Left renal cortex interstitium (tissue), 4 donors: ENCODE measurements at places on chromosomes 6 and 20.

GRCh38 chr20:47887064-47887463, 101.8 kb upstream of the SULF2 start:
- no peak for DNase-seq

- no peak for DNase-seq
These were observed 62.0 kb upstream of the HDDC2 start for GRCh38 chr6:125363824-125364165.

GRCh38 chr20:42650191-42650746, 539.4 kb downstream of the PTPRT start:
- no peak for DNase-seq

DNA sequence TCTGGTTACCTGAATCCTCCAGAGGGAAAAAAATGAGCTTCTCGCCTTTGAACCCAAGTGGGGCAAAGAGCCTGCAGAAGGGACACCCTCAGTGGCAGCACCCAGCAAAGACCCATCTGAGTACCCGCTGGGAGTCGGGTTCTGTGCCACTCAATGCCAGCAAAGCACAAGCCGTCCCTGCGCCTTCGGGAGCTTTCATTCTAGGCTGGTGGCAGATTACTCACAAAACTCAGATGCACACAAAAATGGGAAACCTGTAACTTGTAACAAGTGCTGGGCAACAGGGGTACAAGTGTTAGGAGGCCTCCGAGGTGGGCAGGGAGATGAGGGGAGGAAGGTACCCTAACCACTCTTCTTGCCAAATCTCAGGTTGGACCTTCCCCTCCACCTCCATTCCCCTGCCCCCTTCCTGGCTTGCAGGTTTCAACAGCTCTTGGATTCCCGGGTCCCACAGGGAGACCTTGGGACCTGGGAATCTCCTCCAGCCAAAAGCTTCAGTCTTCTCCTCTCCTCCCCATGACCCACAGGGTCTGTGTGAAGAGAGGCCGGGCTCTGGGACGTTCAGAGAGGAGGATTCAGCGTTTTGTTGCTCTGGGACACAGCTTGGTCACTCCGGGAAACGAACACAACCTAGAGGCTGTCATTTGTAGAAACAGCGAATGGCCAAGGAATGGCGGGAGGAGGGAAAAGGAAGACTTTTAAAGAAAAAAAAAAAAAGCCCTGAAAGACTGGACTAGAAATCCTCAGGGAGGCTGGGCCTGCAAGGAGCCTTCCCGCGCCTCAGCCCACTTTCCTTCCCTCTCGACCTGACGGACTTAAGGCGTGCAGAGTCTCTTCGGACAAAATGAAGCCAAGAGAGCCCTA, 1.2 kb upstream of the PARD6B start:
- DNase-seq, result no peak

DNA sequence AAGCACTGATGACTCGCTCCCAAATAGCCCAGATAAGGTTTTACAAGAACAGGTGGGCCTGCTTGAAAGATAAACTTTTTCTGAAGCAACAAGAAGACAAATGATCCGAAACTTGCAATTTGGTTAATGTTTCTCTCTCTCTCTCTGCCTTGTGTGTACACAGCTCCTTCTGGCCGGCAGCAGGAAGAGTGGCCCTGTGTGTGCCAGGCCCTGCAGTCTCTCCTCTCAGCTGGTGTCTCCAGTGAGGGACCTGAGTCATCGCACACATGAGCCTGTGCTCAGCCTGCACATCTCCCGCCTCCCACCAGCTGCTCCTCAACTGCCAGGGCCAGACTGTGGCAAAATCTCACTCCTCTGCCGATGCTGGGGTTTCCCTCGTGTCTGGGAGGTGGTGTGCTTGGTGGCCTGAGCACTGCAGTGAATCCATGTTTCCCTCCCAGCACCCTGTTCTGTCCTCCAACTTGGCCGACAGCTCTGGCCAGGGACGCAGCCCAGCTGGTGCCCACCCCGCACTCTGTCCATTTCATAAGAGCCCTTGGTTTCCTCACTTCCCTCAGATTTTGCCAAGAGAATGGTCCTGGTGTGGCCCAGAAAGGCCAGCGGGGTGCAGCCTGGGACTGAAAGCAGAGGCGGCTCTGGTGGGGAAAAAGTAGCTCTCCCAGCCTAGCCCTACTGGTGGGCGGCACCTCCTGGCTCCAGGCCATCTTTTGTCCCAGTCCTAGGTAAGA, 49.4 kb downstream of the ERMARD start:
- DNase-seq, result no peak

- no peak for DNase-seq
These were observed 299.0 kb downstream of the DOK5 start for GRCh38 chr20:54774426-54774825.

DNA sequence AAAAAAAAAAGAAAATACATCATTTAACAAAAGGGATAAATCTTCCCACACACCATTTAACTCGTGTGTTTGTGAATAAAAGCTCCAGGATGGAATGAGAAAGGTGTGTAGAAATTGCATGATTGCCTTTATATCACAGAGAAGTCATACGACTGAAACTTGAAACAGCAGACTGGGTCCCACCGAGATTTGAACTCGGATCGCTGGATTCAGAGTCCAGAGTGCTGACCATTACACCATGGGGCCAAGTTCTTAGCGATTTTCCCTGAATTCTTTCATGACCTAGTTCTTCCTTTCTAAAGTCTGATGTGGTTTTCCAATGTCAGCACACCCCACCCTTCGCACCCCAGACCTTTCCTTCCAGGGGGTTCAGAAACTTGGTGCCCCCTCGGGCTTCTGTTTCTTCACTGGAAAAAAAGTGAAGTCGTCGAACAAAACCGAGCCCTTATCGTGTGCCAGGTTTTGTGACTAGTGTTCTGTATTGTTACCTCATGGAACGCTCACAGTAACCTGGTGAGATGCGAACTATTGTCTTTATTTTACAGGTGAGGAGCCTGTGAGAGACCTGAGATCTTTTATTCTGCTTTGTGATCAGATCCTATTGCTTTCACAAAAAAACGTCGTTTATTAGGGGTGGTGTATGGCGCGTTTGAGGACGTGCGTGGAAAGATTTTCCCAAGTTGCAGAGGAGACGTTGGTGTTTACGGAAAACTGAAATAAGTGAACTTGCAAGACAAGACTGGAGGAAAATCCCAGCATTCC, 120.8 kb downstream of the OR2B2 start:
- peak; percentile 78 for DNase-seq

DNA sequence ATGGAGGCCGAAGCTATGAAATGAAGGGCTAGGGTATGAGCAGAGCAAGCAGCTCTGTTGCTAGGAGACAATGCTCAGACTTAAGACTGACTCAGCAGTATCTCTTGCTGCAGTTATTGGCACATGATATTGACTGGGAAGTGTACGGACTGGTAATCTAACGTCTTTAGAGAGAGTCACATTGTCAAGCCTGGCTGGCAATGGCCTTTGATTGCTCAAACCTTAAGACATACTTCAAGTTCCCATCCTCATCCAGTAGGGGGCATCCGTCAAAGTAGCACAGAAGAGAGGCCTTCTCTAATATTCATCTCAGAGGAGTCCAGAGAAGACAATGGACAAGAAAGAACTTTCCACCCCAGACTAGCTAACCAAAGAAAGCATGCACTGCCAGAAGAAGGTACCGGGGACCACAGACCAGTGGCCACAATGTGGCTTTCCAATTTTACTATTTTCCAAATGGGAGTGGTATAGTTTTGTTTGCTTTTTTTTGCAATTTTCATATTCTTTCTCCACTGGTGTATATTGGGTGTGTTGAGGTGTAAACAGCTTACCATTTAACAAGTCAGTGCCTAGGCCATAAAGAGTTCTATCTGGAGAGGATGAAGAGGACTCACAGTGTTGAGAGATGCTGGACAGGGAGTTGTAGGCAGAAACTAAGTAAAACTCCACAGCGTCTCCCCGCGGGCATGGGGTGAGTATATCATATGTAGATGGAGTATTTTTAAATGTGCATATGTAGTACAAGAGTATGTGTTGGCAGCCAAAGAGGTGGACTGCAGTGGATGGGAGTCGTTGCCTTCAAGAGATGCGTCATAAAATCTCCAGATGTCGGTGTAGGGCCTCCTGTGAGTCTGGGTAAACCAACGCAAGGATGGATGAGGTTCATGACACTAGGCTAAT, 36.7 kb downstream of the LRFN2 start:
- DNase-seq, result no peak

GRCh38 chr6:33513213-33513612, 58.8 kb downstream of the ZBTB9 start:
- DNase-seq, result no peak

- no peak for DNase-seq
These were observed 33.9 kb upstream of the MRGBP start for GRCh38 chr20:62762376-62762775.

- no peak for DNase-seq
These were observed 44.3 kb downstream of the EZR start for GRCh38 chr6:158774717-158775449.

DNA sequence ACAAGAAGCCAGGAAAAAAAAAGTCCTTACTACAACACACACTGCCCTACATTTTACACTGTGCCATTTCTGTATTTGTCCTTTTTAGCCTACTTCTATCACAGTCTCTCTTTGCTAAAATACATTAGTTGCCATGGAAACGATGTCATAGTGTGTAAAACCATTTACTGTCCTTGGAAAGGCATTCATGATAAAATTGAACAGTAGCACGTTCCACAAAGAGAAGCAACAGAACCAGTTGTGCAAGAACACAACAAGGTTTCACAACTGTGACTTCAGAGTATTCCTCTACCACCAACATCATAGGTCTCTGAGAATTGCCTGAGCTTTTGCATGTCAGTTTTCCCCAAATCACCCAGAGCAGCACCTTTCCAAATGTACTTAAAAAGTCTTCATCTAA, 20.5 kb downstream of the FYN start:
- no peak for DNase-seq

DNA sequence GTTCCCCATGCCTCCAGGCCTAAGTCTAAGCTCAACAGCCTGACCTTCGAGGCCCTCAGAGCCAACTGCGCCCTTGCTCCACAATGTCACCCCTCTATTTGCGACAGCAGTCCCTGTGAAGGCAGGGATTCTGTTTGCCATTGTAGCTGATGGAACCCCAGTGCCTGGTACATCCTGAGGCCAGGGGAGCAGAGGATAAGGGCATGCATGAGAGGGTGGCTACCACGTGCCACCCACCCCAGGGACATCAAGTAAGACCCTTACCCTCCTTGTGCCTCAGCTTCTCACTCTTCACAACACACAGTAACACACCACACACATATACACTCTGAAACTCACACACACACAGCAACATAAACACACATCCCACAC, 20.0 kb upstream of the SIRPA start:
- no peak for DNase-seq

- no peak for DNase-seq
These were observed 56.9 kb downstream of the IRF4 start for GRCh38 chr6:448296-449056.

DNA sequence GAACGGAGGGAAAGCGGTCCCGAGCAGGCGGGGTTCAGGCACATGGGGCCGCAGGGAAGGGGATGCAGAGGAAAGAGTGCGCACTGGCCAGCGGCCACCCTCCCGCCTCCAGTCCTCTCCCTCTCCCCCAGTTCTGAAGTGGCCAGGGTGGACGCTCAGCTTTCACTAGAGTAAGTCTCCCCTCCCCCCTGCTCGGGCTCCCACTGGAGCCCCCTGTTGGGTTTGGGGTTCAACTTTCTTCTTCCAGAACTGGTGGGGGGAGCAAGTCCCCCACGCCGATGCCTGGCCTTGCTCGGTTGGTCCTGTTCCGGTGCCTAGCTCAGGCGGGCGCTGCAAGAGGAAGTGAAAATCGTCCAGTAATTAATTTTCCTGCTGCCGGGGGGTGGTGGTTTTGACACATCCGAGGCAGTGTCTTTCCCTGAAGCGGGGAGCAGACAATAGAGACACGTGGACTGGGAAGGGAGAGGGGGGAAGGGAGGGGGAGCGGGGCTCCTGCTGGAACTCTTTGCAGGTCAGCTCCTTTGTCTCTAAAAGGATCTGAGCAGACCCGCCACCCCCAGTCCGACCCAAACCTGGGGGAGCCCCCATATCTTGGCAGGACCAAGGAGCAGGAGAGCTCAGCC, 824 bp upstream of the SCRT2 start:
- no peak for DNase-seq

- no peak for DNase-seq
These were observed 49.2 kb upstream of the HDAC2 start for GRCh38 chr6:114020196-114020595.

DNA sequence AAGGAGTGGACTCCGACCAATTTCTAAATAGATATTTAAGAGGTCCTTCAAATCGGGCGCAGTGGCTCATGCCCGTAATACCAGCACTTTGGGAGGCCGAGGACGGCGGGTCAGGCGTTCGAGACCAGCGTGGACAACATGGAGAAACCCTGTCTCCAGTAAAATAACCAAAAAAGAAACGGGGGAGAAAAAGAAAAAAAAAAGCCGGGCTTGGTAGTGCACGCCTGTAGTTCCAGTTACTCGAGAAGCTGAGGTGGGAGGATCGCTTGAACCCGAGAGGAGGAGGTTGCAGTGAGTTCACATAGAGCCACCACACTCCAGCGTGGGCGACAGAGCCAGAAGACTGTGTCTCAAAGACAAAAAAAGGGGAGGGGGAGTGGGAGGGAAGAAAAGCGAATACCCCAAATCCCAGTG, 53.3 kb upstream of the HFE start:
- DNase-seq, result no peak

GRCh38 chr6:107105511-107106116, 9.7 kb downstream of the BEND3 start:
- DNase-seq, result no peak

GRCh38 chr6:1390133-1390945, 963 bp downstream of the FOXF2 start:
- DNase-seq, result no peak

DNA sequence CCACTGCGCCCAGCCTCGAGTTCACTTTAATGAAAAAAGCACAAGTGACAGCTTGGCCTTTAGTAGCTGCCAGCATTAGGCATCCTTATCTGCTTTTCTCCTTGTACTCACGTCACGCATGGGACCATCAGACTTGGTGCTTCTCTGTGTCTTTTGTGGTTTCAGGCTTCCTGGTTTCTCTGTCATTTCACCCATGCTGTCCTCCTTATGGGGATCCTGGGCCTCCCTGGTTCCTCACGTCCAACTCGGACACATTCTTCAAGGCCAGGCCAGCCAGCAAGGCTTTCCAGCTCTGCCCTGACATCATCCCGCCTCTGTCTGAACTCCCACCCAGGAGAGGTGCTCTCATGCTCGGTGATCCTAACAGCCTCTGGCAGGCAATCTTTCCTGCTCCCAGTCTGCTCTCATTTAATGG, 83.2 kb downstream of the TIAM2 start:
- DNase-seq, result no peak

DNA sequence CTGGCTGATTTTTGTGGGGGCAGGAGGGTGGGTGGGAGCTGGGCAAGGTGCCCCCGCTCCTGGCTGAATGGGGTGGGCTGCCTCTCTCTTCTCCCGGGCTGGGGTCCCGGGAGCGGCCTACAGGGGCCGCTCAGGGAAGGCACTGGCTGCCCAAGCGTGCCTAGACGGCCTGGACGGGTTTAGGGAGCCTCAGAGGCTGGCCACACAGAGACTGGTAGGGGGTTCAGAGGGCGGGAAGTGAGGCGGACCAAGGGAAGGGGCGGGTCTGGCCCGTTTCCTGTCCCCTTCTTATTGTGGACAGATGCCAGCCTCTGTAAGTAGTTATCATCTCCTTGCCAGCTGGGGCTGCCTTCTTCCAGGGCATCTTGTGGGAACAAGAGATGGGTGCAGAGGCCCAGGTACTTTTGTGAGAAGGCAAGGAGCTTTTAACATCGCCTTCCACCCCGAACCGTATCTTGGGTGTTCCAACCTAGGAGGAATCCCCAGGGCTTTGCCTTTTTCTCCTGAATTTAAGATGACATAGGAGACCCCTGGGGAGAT, 437 bp downstream of the CD40 start:
- no peak for DNase-seq

GRCh38 chr6:43014434-43014909, 423 bp downstream of the KLHDC3 start:
- DNase-seq, result no peak

- DNase-seq, result no peak
These were observed 110.8 kb upstream of the SCP2D1 start for GRCh38 chr20:18702736-18703135.
